ENCODE measurements at places on chromosomes 5 and 9.

DNA sequence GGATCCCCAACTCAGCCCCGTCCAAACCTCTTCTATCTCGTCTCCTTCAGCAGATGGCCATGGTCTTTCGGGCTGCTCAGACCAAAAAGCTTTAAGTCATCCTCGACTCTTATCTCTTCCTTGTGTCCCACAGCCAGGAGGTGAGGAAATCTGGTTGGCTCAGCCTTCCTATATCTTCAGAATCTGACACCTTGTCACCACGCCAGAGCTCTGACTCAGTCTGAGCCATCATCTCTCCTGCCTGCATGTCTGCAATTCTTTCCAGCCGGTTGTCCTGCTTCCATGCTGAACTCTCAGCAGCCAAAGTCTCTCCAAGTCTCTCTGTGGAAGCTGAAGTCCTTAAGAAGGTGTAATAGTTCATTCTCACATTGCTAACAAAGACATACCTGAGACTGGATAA lies 419.3 kb upstream of the ADAMTS16 start:
- no peak for DNase-seq

DNA sequence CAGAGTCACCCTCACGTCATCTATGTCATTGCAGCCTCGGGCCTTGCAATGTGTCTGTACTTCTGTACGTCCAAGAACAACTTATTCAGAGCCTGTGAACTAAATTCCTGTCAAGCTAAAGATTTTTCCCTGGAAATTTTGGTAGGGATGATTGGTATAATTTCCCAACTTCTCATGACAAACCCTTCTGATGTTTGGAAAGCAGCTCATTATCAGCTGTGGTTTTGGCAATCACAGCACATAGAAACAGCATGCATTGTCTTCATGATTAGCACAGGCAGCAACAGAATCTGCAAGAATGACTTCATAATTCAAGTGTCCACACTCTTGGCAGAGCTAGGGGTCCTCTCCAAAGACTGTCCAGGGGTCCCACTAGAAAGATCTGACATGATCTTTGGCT lies 49.5 kb downstream of the APBA1 start:
- DNase-seq, result no peak

- DNase-seq, result no peak
Observed at GRCh38 chr9:27856054-27856453, 282.8 kb upstream of the C9orf72 start.

DNA sequence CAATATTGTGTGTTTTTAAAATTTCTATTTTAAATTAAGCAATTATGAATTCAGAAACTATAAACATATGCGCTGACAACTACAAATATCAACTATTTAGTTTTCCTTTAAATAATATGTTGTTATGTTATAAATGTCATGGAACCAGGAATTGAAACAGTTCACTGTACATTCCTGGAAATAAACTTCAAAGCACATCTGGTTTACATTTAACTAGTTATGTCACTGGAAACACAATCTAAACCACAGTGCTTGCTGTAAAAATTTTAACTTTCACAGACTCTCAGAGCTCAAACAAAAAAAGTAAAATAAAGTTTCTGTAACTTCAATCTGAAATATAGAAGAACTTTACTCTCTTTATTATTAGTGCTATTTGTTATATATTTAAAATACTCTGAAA lies 179.2 kb downstream of the FBN2 start:
- DNase-seq, result no peak

DNA sequence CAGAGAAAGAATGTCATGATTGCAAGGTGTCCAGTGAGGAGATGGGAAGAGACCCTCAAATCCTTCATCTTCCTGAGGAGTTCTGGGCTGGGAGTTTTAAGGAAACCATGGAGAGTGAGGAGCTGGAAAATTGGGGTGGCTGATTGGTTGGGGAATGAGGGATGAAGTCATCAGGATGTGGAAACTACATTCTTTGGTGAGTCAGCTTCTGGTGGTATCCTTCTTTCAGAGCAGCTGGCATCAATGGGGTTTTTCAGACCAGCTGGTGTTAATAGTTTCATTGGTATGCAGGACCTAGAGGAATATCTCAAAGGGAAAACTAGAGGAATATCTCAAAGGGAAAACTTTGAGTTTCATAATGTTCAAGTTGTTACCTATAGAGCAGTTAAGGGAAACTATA lies 45.2 kb downstream of the RNF180 start:
- DNase-seq, result peak; percentile 14

- DNase-seq, result no peak
Observed at GRCh38 chr9:127203681-127204327, 60.8 kb upstream of the GARNL3 start.

DNA sequence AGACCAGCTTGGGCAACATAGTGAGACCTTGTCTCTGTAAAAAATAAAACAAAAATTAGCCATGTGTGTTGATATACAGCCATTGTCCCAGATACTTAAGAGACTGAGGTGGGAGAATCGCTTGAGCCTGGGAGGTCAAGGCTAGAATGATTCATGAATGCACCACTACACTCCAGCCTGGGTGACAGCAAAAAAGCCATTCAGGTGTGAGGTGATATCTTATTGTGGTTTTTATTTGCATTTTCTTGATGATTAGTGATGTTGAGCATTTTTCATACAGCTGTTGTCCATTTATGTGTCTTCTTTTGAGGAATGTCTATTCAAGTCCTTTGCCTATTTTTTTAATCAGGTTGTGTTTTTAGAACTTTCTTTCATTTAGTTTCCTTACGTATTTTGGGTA lies 23.2 kb downstream of the MTAP start:
- no peak for DNase-seq

DNA sequence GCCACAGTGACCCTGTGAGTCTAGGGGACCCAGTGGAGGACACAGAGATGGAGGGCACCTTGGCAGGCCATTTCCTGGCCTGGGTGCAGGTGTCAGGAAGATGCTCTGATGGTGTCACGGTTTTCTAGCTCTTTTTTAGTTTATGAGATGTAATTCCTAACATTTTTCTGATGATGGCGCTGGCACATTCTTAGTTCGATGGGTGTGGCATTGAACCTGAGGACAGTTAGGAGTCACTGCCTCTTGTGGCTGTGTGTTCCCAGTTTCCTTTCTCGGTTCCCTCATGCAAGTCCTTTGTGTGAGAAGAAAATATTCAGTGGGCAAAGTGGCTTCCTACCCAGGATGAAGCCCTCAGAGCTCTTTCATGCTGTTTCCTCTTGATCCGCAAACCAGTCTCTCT lies 129.4 kb upstream of the ICE1 start:
- DNase-seq, result no peak

- peak; percentile 51 for DNase-seq
Observed at GRCh38 chr5:53942724-53943123, 367.6 kb downstream of the ARL15 start.

DNA sequence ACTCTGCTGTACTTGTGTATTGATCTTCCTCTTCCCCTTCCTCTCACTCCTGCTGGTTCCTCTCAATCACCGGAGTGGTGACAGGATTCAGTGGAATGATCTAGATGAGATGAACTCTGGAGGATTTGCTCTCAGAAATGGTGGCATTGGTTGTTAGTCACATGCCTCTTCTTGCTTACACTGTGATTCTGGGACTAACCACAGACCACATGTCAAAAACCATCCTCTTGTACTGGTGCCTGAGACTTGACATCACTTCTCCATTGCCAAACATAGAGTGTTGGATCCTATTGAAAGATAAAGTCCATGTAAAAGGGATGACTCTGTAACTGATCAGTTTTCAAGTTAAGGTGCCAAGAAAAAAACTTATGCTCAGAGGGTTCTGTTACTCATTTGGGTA lies 506.5 kb downstream of the DMAC1 start:
- no peak for DNase-seq

GRCh38 chr5:177431317-177432142 lies 5.1 kb downstream of the GRK6 start:
- no peak for DNase-seq
